ENCODE measurements at places on chromosomes 4 and X. TPM values are rescaled to one million over a fixed set of nuclear protein-coding genes. Genes with fewer than 3 reads are reported as not detected.

GRCh38 chr4:95129031-95129430, 371.3 kb downstream of the BMPR1B start:
- no peak overlapping the region for H3K4me3 ChIP-seq
- H3K4me1 ChIP-seq: no peaks in the 10 kb centered on the region
- no peaks in the 10 kb centered on the region for H3K36me3 ChIP-seq
- no peak for DNase-seq
- H3K27me3 ChIP-seq: no peaks in the 10 kb centered on the region

- no peaks in the 10 kb centered on the region for H3K27me3 ChIP-seq
- no peak overlapping the region for H3K27ac ChIP-seq
- H3K4me3 ChIP-seq: no peak overlapping the region
- H3K36me3 ChIP-seq: peaks cover under 1% of the 10 kb centered on the region
Observed at GRCh38 chr4:184729946-184730345, 4.0 kb downstream of the CENPU start.

GRCh38 chr4:15343581-15343980, 84.3 kb upstream of the C1QTNF7 start:
- no peaks in the 10 kb centered on the region for H3K27me3 ChIP-seq
- H3K4me1 ChIP-seq: peaks cover 8% of the 10 kb centered on the region
- H3K4me3 ChIP-seq: no peak overlapping the region

GRCh38 chrX:55486736-55487135, 2.9 kb downstream of the USP51 start:
- no peak overlapping the region for H3K4me3 ChIP-seq
- no peak overlapping the region for H3K27ac ChIP-seq
- DNase-seq: no peak
- H3K36me3 ChIP-seq: no peaks in the 10 kb centered on the region

GRCh38 chr4:121192480-121192879, 28.4 kb upstream of the TNIP3 start:
- no peaks in the 10 kb centered on the region for H3K27me3 ChIP-seq
- H3K36me3 ChIP-seq: no peaks in the 10 kb centered on the region
- H3K4me3 ChIP-seq: no peak overlapping the region
- H3K4me1 ChIP-seq: no peaks in the 10 kb centered on the region

DNA sequence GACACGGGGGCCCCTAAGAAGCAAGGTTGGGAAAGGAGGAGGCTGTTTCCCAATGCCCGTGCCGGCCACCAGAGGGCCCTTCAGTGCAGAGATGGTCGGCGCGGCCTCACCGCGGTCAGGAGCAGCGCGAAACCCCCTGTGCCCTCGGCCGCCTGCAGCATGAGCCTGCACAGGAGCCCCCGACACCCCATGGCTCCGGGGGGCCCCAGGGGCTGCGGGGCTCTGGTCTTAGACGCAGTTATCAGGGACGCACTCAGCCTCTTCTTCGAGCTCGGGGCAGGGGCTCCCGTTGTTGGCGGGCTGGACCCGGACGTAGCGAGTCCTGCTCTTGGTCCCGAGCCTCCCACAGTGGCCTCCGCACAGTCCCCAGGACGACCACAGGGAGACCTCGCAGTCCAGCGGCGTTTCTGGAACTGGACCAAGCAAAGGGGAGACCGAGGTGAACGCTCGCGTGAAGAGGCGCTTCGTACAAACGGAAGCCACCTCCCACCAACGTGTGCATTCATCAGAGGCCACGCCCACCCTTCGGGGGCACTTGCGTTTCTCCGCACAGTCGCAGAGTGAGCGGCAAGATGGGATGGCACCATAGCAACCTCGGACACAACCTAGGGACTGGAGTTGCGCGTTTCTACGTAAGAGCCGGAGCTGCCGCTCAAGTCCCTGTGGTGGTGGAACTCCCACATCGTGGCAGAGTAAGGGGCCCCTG, 5.0 kb downstream of the SPON2 start:
- H3K36me3 ChIP-seq: no peaks in the 10 kb centered on the region
- peak; percentile 94 for DNase-seq
- H3K27ac ChIP-seq: peak overlapping the region; percentile 73

DNA sequence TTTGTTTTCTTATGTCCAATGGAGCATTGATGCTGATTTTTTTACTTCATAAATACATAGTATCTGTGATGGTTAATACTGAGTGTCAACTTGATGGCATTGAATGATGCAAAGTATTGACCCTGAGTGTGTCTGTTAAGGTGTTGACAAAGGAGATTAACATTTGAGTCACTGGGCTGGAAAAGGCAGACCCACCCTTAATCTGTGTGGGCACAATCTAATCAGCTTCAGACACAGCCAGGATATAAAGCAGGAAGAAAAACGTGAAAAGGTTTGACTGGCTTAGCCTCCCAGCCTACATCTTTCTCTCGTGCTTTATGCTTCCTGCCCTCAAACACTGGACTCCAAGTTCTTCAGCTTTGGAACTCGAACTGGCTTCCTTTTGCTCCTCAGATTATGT, 230.6 kb upstream of the SPRY1 start:
- DNase-seq: no peak
- no peaks in the 10 kb centered on the region for H3K27me3 ChIP-seq
- no peaks in the 10 kb centered on the region for H3K36me3 ChIP-seq
- no peak overlapping the region for H3K4me3 ChIP-seq
- no peak overlapping the region for H3K27ac ChIP-seq
- H3K4me1 ChIP-seq: no peaks in the 10 kb centered on the region

- H3K4me3 ChIP-seq: no peak overlapping the region
- peaks cover 24% of the 10 kb centered on the region for H3K4me1 ChIP-seq
- no peak overlapping the region for H3K27ac ChIP-seq
- H3K36me3 ChIP-seq: peaks cover 29% of the 10 kb centered on the region
- no peaks in the 10 kb centered on the region for H3K27me3 ChIP-seq
- peak; percentile 34 for DNase-seq
Observed at GRCh38 chr4:185265942-185266341, 56.5 kb downstream of the SNX25 start.

DNA sequence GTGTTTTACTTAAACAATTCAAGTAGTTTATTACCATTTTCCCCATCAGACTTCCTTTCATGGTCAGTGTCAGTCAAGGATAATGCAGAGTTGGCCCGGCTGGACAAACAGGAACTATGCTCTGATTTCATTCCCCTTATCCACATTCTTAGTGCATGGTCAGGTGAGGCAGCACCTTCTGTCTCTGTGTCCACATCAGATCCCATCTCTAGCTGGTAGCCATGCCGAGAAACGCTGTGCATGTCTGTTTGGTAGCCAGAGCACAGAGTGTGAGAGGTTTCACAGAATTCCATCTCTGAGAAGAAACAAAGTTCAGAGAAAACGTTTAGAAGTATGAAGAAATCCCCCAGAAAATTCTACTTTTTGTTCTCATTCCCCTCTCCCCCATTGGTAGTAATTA, 423.7 kb upstream of the TEX13C start:
- H3K27me3 ChIP-seq: no peaks in the 10 kb centered on the region
- H3K4me1 ChIP-seq: no peaks in the 10 kb centered on the region
- DNase-seq: no peak
- H3K4me3 ChIP-seq: no peak overlapping the region

DNA sequence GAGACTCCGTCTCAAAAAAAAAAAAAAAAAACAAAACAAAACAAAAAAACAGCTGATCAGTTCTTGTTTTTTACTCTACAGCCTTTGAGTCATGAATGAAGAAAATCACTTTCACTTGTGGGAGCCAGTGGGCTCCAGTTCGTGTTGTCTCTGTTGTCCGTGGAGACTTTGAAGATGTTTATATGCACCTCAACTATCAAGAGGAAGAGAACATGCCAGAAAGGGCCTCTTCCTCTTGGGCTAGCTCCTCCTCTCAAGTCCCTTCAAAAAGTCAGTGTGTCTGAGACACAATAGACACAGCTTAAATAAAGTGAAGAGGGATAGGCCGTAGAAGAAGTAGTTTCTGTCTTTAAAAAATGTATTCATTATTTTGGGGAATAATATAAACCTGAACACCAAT, 182.7 kb downstream of the KDR start:
- peaks cover 25% of the 10 kb centered on the region for H3K4me1 ChIP-seq
- H3K4me3 ChIP-seq: no peak overlapping the region
- H3K27me3 ChIP-seq: no peaks in the 10 kb centered on the region
- H3K36me3 ChIP-seq: no peaks in the 10 kb centered on the region

- no peaks in the 10 kb centered on the region for H3K4me1 ChIP-seq
- H3K27me3 ChIP-seq: no peaks in the 10 kb centered on the region
- no peaks in the 10 kb centered on the region for H3K36me3 ChIP-seq
- H3K4me3 ChIP-seq: no peak overlapping the region
- DNase-seq: no peak
Observed at GRCh38 chr4:125420526-125420925, 105.8 kb downstream of the FAT4 start.

DNA sequence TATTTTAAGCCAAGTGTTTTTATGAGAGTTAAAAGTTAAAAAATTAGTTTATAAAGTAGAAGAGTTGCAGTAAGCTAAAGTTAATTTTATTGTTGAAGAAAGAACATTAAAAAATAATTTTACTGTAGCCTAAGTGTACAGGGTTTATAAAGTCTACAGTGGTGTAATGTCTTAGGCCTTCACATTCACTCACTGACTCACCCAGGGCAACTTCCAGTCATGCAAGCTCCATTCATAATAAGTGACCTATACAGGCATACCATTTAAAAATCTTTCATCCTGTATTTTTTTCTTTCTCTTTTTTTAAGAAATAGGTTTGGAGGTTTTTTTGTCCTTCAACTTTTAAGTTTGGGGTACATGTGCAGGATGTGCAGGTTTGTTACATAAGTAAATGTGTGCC, 87.9 kb upstream of the NR3C2 start:
- no peak overlapping the region for H3K27ac ChIP-seq
- no peak for DNase-seq
- no peak overlapping the region for H3K4me3 ChIP-seq
- H3K4me1 ChIP-seq: no peaks in the 10 kb centered on the region
- no peaks in the 10 kb centered on the region for H3K36me3 ChIP-seq

NXF2B gene
- not detected for total RNA-seq

PAK3 gene
- total RNA-seq: not detected

OCIAD2 gene
- total RNA-seq: 37.0 TPM

NDNF gene
- not detected for total RNA-seq

RBM47 gene
- total RNA-seq: 12.6 TPM

MAGEA2 gene
- total RNA-seq: not detected

RADX gene
- total RNA-seq: 13.0 TPM

FAM9A gene
- not detected for total RNA-seq

UNC5C gene
- not detected for total RNA-seq
